ENCODE measurements at places on chromosomes 7 and 10.

DNA sequence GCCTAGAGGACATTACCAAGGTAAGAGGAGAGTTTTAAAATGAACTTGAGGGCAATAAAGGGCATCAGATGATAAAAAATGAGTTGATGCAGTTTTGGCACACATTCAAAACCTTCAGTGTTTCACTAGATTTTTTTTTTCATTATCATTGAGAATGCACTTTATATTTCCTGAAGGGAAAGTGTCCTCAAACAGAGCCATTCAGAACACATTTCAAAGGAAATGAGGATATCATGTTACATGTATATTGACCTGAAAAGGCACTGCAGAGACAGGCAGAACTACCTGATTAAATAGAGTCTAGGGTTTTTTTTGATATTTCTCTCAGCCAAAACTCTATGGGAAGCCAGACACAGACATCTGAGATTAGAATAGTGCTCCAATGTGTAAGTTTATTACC, 454.0 kb downstream of the NEBL start:
- DNase-seq, result no peak

DNA sequence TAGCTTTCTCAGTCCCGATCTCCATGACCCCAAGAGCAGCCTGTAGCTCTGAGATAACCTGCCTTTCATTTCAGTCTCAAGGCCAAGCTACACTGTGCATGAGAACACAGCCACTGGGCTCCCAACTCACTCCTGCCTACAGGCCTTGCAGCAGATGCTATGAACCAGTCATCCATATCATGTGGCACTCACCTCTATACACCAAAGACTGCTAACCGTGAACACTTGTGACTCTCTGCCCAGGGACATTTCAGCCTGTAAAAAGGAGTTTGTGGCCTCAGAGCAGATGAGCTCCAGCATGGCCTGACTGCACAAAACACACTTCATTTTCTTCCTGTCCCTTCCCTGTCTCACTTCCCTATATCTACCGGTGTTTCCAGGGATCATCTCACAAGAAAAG, 56.9 kb upstream of the NPY start:
- DNase-seq, result no peak

DNA sequence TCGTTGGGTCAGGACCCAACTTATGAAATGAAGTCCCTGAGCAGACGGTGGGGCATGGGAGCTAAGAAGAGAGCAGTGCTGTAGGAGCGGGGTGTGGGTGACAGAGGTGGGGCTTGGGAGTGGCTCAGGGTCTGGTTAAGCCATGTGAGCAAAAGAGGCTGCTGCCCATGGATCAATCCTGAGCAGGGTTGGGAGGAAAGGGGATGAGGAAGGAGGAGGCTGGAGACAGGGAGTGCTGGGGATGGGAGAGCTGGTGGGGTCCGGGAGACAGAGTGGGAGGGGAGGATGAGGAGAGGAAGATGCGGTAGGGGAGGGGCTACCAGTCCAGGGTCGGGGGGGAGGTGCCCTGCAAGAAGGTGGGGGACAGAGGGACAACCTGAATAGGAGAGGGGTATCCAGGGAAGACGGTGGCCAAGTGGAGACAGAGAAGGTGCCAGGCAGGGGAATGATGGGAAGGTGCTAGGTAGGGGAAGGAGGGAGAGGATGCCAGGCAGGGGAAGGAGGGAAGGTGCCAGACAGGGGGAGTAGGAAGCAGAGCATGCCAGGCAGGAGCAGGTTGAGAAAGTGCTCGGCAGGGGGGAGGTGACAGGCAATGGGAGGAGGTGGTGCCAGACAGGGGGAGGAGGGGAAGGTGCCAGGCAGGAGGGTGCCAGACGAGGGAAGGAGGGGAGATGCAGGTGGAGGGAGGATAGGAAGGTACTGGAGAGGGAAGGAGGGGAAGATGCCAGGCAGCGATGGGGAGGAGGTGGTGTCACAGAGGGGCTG, 27.5 kb upstream of the SMARCD3 start:
- no peak for DNase-seq

DNA sequence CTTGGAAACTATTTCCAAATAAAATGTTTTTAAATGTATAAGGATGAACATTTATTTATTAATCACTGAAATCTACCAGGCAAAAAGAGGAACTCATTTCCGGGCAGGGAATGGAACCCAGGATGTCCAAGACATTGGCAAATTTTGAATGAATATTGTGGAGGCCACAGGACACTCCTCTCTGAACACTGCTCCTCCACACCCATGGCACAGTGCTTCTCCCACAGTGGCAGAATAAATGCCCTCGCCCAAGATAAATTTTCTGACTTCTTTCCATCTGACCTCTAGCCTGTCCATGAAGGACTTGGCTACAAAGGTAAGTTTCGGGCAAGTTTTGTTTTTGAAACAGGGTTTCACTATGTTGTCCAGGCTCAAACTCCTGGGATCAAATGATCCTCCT, 39.0 kb downstream of the HIPK2 start:
- DNase-seq, result no peak

- DNase-seq, result no peak
These were observed 597.8 kb upstream of the MGMT start for GRCh38 chr10:128869101-128869749.

DNA sequence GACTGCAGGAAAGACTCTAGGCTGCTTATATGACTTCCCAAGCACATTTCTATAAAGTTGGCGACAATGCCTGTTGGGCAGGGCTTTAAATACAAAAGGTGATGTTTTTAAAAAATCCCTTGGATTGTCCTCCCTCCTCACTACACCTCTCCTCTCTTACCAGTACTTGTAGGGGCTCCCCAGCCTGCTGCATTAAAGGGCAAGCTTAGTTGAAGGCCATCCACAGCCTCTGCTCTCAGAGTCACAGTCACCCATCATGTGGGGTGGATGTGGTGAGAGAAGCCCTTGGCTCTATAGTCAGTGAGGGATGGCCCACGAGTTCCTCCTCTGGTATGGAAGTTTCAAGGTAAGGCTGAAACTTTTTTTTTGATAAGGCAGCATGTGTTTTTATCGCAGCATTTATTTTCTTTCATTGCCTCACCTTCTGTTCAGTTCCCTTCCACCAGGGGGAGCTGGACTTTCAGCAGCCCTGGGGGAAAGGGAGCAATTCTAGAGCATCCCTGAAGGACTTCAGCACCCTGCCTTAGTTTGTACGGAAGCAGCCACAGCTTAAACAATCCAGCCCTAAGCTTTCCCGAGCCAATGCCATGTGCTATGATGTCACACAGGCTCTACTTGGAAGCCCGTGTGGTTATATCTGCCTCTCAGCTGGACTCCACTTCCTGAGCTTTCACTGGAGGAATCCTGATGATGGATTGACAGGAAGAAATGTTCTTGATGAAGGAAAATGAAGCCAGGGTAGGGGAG, 131.9 kb downstream of the CALCR start:
- DNase-seq, result no peak

- no peak for DNase-seq
These were observed 79.9 kb upstream of the RHEB start for GRCh38 chr7:151599401-151600227.

- no peak for DNase-seq
These were observed 2.7 kb upstream of the NRG3 start for GRCh38 chr10:81872206-81872862.

DNA sequence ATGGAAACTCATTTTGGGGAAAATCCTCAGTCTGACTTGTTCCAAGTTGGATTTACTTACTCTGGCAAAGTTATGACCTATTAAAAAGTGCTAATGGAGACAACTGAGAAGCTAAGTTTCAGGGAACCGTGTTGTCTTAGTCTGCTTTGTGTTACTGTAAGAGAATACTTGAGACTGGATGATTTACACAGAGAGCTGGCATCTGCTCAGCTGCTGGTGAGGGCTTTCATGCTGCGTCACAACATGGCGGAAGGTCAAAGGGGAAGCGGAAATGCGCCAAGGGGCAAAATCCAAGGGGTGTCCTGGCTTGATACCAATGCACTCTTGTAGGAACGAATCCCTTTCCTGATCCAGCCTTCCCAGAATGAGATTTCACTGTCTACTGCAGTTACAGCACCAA, 46.4 kb downstream of the MTURN start:
- no peak for DNase-seq

GRCh38 chr10:89916468-89917215, 215.3 kb downstream of the KIF20B start:
- DNase-seq, result no peak

DNA sequence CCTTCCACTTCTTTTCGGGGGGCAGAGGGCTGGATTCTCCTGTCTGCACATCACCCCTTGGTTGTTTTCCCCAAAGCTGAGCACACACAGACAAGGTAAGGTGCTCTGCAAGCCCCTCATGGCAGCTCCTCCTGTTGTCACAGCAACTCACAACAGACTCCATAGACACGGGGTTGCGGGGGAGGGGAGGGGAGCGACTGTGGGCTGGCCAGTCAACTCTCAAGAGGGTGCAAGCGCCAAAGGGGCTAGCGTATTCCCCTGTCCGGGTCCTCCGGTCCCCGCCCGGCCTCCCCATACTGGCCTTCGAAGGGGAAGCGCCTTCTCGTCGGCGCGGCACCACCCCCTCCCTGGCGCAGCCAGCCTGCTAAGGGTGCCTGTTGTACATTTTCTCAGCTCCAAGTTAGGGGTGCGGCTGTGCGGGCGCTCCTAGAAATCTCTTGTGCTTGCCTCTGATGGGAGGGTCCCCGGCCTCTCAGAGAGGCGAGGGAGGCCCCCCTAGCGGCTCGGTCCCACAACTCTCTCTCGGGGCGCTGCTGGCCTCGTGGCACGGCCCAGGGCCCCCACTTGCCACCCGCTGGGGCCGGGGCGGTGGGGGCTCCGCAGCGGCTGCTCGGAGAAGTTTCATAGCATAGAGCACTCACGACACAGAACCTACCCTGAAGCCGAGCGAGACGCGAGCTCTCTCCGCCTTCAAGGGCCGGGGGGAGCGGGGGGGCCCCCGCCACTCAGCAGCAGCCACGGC, 498 bp downstream of the RHOBTB1 start:
- no peak for DNase-seq

DNA sequence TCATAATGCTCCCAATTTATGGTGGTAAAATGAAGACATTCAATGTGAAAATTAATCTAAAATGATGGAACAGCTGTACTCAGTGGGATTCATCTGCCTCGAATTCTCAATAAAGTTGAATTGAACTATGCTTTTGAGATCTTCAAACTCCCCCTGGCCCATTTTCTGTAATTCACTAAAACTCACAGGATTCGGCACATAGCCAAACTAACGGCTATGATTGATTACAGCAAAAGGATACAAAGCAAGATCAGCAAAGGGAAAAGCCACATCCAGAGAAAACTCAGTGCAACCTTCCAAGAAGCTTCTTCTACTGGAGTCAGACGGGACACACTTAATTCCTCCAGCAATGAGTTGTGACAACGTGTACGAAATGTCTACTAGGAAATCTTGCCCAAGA, 307.5 kb downstream of the CNTNAP2 start:
- no peak for DNase-seq

- DNase-seq, result no peak
These were observed 117.5 kb downstream of the NRF1 start for GRCh38 chr7:129728875-129729467.

GRCh38 chr10:7755103-7755502, 32.7 kb downstream of the KIN start:
- no peak for DNase-seq

GRCh38 chr10:110218632-110219031, 11.2 kb downstream of the MXI1 start:
- no peak for DNase-seq

DNA sequence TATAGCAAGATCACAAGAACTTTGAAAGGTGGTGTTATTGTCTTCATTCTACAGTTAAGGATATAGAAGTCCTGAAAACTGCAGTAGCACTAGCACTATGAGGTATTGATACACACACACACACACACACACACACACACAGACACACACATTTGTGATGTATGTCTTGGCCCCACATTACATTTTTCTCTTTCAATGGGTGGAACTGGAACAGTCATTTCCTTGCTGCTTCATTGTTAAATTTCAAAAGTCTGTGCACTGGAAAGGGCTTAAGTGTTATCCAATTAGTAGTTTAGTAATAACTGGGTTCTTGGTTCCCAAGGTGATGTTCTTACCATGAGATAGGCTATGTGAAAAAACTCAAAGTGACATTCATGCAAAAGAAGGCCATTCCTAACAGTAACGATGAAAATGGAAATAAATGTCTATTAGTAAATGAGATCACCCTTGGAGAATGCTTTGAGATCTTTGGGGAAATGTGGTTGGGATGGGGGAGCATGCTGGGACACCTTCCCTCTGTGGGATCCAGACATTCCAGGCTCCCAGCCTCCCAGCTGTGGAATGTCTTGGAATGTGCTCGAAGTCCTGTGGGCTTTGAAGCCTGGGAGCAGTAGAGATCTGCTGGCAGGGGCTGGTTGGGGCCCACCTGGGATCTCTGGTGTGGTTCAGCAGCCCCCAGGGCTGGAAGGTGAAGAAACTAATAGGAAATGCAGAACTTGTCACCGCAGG, 37.4 kb upstream of the CALD1 start:
- no peak for DNase-seq

GRCh38 chr10:97230146-97230545, 44.4 kb upstream of the SLIT1 start:
- no peak for DNase-seq

- no peak for DNase-seq
These were observed 70.4 kb downstream of the ENO4 start for GRCh38 chr10:116919706-116920105.

DNA sequence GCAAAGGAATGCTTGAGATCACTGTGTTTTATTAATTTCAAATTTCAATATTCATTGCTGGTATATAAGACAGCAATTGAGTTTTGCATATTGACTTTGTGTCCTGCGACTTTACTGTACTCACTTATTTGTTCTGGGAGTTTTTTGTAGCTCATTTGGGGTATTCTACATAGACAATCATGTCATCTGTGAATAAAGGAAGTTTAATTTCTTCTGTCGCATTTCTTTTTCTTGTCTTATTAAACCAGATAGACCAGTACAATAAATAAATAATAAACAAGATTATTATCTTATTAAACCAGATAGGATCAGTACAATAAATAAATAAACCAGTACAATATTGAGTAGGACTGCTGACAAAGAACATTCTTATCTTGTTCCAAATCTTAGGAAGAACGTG, 448.2 kb downstream of the RPS24 start:
- DNase-seq, result no peak

DNA sequence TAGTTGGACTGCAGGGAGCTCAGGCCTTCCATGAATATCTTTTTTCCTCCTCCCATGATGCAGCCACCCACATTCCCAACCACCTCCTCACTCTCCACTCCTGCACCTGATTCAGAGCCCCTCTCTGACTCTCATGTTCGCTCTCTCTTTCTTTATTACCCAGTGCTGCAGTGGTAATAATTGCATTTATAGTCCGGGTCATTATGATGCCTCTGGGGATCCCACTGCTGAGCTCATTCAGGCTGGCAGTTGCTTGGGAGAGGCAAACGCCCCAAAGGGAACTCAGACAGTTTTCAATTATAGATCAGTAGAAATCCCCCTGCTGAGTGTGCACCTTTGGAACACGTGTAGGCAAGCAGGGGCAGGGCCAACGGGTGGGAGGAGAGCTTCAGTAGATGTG, 953.0 kb downstream of the GRID1 start:
- no peak for DNase-seq

DNA sequence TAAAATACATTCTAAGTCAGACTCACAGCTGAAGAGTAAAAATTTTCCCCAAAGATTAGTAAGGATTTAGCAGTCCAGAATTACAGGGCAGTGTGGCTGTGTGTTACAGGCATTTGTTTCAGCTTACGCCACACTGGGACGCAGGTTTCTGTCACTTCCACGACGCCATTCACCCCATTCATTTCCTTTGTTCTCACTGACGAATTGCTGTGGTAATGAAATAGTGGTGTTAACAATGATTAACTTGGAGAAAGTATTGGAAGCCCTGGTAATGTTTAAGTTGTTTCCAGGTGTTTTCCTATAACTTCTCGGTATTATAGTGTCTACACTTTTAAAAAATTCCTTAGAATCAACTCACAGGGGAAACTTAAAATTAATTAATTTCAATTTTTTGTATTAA, 370.9 kb downstream of the SH2D4B start:
- DNase-seq, result no peak

- no peak for DNase-seq
These were observed 414.8 kb upstream of the MKI67 start for GRCh38 chr10:128540781-128541761.

Data from NCI-H1930 (cell line).